ENCODE measurements at places on chromosomes 2 and 18.
A peak's percentile ranks its signal among the peaks of the same experiment; 100 is the strongest.

DNA sequence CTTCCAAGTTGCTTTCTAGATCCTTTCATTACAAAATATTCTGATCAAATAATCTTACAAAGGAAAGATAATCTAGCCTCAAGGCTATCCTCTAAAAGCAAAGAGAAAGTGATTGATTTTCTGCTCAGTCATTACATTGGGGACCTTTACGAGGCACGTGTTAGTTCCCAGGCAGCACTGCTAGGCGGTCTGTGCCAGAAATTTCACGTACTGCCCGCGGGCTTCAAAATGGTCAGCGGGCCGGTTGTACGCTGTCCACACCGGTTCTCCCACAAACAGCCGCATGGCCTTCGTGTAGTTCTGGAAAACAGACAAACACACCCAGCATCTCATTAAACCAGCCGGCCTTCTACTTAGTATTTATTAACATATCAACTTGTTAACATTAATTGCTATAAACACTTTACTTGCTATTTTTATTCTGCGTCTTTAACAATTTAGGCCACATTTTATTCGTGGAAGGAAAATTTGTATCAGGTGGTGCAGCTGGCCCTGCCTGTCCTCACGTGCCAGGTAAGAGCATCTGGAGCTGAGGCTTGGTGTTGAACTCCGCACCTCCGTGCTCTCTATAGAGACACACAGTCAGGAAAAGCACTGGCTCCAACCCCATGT lies 20.4 kb downstream of the ADI1 start:
- DNase-seq, result no peak

DNA sequence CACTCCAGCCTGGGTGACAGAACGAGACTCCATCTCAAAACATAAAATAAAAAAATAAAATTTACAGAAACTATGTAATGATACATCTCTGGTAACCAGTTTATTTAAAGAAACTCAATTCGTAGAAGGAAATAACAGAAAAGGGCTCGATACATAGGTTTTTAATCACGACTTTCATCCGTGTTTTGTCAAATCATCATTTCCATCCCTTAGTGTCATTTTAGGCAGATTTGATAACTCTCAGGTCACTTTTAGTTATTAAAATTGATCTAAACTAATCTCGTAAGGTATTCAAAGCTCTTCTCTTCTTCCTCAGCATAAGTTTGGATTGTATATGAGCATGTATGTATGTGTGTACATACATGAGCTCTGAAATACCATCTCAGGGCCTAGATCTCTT lies 59.3 kb upstream of the SPTBN1 start:
- no peak for DNase-seq

DNA sequence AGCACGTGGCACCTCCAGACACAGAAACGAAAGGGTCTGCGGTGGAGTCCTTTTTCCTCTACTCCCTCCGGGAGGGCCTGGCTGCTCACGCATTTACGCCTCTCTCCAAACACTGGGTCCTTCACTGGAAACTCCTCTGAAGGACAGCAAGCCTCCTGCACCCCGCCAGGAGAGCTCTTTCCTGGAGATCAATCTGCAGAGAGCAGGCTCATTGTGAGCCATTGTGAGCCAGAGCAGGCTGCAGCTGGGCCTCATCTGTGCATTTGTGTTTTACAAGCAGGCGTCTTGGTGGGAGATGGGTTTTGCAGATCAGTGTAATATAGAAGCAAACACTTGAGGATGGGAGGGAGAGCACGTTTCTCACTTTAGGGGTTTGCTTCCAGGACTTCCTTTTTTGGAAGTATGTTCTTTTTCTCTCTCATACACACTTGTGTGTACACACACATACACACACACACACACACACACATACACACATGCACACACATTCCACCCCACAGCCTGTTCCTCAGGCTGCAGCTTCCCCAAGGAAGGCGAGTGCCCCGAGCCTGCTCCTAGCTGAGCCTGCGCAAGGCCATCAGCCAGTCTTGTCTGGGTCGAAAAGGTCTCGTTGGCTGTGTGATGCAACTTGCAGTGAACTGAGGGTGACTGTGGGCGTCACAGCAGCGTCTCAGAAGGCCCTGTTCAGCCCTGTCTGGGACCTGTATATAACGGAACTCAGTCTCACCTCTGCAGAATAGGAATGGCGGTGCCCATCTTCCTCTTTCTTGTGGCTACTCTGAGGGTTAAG lies 163.5 kb downstream of the GLI2 start:
- no peak for DNase-seq

- no peak for DNase-seq
These were observed 95.1 kb upstream of the WDSUB1 start for GRCh38 chr2:159381574-159381973.

- no peak for DNase-seq
These were observed 122.9 kb downstream of the ROCK1 start for GRCh38 chr18:20988726-20989125.

GRCh38 chr2:101231240-101231639 lies 21.4 kb upstream of the CNOT11 start:
- DNase-seq, result no peak

- DNase-seq, result no peak
These were observed 116.3 kb downstream of the FSIP2 start for GRCh38 chr2:185854885-185855284.

- DNase-seq, result no peak
These were observed 64.5 kb upstream of the ADAM23 start for GRCh38 chr2:206378835-206379234.

DNA sequence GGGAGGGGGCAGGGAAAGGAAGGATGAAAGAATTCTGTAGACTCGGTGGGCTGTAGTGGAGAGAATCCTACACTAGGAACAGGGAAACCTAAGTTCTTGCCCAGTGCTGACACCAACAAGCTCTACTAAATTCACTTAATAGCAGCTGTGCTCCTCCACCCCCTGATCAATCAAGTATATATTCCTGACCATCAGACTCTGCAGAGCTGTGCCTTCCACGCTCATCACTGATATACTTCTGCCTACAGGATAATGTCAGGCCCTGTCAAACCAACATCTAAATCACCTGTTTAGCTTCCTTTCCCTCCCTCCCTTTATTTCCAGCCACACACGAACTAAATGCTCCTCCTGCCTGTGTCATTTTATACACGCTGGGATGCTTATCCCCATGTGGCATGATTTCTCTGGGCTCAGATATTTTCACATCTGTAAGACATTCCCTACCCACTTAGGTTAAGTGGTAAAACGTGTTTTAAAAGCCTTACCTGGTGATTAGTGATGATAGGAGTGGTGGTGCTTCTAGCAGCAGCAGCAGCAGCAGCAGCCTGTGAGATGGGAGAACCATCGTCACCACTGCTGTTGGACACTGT lies 301.9 kb downstream of the LRRTM1 start:
- no peak for DNase-seq

GRCh38 chr2:11427224-11427623 lies 38.7 kb downstream of the E2F6 start:
- no peak for DNase-seq

DNA sequence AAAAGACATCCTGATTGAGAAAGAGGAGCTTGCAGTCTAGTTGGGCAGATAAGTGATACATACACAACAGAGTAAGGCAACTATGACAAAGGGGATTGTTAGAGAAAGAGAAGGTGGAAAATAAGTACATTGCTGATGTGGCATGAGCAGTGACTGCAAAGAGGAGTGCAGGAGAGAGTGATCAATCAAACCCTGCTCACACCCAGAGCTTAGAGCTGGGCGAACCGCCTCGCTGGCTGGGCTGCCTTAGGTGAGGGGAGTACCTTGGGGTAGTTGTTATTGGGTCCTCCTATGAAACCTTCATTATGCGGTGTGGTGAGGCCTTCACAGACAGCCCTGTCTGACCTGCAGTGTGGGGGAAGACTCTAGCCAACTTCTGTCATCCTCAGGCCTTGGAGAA lies 161.7 kb downstream of the FHOD3 start:
- no peak for DNase-seq

DNA sequence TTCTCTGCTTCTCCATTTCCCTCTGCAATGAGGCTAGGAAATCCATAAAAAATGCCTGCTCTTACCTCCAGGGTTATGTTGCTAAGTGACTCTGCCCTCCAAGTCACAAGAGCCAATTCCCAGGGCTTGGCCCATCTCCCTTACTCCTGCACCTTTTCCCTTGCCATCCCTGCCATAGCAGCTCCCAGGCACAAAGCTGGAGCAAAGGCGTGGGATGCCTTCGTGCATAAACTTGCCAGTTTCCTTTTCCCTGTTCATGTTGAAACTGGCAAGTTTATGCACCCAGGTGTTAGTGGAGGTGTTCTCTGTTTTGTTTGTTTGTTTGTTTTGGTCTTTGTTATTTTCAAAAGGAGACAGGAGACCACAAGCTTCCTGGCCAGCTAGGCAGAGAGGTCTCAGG lies 195.1 kb downstream of the ACKR3 start:
- DNase-seq, result no peak

GRCh38 chr18:10289951-10290637 lies 164.3 kb upstream of the APCDD1 start:
- DNase-seq, result peak; percentile 56

DNA sequence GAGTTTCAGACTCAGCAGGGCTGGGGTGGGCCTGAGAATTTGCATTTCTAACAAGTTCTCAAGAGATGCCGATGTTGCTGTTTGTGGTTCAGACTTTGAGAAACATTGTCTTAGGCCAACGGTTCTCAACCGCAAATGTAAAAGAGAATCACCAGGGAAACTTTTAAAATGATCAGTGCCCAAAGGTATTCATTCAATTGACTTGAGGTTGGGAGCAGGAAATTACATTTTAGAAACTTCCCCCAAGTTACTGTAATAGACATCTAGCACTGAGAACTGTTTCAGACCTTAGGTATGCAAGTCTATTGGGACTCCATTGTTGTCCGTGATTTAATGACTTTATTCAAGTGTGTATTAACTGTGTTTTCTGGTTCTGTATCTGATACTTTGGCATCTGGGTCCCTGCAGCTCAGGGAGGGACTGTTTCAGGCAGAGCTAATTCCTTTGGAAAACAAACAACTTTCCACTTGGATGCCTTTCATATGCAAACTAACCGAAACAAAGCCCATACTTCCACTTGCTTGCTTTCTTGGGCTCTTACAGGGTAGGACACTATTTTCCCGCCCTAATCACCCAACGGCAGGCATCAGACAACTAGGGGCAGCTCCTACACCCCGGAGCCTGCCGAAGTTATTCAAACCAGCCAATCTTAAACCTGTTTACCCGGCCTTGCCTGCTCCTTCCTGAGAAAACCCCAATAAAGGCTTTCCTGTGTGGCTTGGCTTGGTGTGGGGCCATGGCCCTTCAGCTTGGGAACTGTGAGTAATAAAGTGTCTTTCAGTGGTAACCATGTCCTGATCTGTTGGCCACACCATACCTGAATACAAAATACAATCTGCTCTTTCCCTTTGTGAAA lies 97.6 kb downstream of the POLE4 start:
- DNase-seq, result no peak

DNA sequence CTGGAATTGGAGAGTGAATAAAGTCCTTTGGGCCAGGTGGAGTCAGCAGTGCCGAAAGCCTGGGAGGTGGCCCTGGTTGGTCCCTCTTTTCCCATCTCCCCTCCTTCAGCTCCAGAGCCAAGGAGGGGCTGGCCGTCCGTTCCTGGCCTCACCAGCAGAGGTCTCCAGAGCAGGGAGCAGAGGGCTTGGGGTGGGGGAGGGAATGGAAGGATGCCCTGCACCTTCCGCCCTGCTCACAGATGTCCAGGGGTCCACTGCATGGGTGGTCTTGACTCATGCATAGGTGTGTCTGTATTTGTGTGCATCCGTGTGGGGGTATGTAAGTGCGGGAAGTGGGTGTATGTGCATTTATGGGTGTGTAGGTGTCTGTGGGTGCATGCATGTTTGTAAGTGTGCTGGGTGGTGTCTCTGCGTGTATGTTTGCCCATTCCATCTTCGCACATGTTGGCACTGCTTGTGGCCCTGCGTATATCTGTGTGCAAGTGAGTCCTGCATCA lies 201.8 kb downstream of the ZFP36L2 start:
- DNase-seq, result peak; percentile 69

DNA sequence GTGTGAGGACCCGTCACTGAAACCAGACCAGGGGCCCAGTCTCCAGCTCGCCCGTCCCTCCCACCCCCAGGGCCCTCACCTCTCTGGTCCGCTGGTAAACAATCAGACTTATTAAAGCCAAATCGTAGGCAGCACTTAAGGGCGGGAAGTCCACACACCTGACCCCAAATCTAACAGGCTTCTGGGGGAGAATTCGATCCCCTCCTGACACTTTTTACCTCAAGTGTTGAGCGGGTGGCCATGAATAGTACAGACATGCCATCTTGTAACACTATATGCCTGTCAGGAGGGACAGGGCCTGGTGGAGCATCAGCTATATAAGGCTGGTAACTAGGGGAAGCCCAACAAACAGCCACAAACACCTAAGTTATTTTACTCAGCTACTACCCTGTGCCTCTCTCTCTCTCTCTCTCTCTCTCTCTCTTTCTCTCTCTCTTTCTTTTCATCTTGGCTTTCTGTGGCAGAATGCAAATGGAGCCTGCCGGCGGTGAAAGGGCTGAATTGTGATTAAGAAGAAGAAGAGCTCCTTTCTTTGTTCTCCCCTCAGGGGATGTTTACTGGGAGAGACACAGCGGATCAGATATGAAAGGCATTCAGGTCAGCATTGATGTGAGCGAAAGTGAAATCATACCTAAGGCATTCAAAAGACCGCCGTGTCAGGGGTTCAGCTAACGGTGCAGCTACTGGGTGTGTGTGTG lies 9.5 kb downstream of the ZEB2 start:
- no peak for DNase-seq

DNA sequence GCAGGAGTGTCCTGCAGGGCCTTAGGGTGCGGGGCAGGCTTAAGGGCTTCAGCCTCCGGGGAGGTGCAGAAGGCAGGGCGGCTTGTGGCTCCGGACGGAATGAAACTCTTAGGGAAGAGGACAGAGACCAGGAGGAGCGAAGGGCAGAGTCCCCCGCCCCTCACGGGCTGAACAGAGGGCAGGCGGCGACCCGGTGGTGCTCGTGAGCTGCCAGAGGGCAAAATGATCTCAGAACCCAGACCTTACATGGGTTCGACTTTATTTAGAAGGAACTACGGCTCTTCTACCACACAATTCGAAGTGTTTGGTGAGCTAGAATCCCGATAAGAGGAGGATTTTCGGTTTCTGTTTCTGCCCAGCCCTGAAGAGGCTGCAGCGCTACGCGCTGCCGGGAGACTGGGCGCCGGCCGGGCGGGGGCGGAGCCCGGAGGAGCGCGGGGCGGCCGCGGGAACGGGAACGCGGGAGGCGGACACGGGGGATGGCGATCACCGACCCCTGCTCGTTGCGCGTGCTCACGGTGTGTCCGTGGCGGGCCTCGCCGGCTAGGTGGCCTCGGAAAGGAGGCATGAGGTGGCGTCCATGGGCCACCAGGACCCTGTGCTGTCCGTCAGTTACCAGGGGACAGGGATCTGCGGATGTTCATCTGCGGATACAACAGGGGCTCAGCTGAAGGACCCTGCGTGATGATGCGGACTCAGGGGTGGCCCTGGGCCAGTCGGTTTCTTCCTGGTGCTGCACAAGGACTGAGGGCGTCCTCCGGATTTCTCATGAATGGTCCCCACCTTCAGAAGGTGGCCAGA lies 4.2 kb upstream of the SP100 start:
- peak; percentile 64 for DNase-seq

DNA sequence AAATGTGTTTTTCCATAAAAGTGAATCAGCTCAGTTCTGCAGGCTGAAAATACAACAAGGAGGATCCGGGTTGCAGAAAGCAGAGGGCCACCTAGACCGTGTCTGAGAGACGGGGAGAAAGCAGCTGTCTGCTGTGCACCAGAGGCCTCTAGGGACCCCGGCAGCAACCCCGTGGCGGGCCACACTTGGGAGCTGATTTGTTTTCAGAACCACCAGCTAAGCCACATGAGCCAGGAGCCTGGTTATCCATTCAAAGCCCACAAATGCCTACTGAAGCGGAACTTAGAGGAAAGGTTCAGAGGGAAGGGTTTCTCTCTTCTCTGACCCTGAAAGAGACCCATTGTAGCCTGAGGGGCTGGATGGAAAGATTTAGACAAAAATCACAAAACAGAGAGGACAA lies 28.4 kb upstream of the ID2 start:
- DNase-seq, result no peak

GRCh38 chr18:8411492-8411891 lies 197.7 kb upstream of the RAB12 start:
- no peak for DNase-seq

Measured in lung microvascular endothelial cell (primary cell).